ENCODE measurements at places on chromosomes 12 and 14.

DNA sequence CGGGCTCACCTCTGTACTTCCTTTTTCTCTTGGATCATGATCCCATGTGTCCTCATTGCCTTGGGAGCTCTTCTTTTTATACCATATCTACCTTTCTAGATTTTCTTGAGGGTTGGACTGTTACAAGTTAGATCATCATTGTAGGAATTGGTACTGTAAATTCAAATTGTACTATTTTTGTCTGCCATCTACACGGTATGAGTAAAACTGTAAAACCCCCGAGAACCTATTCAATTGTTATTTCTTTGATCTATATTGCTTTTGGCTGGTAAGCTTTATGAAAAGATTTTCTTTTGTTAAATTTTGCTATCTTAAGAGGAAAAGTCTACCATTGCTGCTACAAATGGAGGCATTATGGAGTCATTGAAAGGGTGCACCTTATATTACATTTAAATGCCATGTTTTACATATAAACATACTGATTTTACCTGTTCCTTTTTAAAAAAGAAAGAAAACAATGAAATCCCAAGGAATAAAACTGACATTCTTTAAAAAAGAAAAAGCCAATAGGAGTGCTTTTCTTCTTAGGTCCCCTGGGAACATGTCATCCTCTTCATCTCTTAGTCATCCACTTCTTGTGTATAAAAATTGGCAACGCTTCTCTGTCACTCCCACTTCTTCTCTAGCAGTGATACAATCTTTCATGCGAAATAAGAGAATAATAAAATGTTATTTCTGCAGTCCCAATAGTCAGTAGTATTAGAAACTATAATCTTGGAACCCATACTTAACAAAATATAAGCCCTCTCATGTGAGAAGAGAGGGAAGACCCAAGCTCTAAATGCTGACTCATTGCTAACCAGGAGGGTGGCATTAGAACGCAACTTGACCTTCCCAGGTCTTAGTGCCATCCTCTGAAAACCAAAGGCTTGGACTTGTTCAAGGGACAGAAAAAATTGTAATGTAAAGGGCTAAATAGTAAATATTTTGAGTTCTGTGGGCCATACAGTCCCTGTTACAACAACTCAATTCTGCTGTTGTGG lies 20.4 kb downstream of the RGS6 start:
- DNase-seq = no peak

GRCh38 chr12:75888874-75889613 lies 142.5 kb downstream of the PHLDA1 start:
- DNase-seq = no peak

- no peak for DNase-seq
Observed at GRCh38 chr12:71354871-71355270, 84.7 kb upstream of the LGR5 start.

- DNase-seq = no peak
Observed at GRCh38 chr12:93087840-93088610, 158.9 kb upstream of the EEA1 start.

DNA sequence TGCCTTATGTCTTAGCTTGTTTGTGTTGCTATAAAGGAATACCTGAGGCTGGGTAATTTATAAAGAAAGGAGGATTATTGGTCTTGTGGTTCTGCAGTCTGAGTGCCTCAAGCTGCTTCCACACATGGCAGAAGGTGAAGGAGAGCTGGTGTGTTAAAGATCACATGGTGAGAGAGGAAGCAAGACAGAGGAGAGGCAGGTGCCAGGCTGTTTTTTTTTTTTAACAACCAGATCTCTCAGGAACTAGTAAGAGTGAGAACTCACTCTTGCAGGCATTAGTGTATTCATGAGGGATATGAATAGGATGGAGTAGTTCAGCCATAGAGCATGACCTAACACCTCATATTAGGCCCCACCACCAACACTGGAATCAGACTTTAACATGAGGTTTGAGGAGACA lies 123.4 kb downstream of the CMAS start:
- DNase-seq = no peak

DNA sequence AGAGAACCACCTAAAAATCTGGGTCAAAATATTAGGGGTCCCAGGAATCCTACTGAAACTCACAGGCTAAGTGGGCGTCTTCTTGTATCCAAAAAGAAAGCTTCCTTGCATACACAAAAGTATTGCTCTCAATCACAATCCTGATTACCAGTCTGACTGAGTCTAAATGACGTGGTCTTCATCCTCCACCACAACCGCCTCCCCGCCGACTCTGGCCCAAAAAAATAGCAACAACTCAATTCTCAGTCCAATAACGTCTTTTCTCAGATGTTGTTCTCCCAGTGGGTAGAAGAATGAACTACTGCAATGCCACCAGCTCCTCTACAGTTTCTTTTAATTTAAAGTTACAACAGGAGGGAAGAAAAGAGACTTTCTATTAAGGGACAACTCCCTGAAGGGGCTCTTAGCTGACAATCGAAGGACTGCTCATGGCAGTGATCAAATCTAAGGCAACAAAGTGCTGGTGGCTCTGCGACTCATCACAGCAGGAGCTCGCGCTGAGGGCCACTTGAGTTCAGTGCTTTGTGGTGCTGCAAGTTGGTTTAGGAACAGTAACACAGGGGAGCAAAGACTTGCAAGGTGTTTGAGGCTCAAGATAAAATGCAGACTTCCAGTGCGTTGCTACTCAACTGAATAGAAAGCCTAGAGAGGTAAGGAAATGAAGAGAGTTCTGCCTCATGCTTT lies 394.1 kb downstream of the BCAT1 start:
- no peak for DNase-seq

GRCh38 chr12:21666722-21667121 lies 9.1 kb upstream of the LDHB start:
- no peak for DNase-seq

- no peak for DNase-seq
Observed at GRCh38 chr12:49195736-49196135, 6.9 kb upstream of the TUBA1A start.

- no peak for DNase-seq
Observed at GRCh38 chr12:47014474-47014873, 64.9 kb upstream of the PCED1B start.

GRCh38 chr14:23009483-23009938 lies 432 bp downstream of the C14orf93 start:
- no peak for DNase-seq

GRCh38 chr12:48002414-48002730 lies 1.9 kb downstream of the COL2A1 start:
- no peak for DNase-seq

DNA sequence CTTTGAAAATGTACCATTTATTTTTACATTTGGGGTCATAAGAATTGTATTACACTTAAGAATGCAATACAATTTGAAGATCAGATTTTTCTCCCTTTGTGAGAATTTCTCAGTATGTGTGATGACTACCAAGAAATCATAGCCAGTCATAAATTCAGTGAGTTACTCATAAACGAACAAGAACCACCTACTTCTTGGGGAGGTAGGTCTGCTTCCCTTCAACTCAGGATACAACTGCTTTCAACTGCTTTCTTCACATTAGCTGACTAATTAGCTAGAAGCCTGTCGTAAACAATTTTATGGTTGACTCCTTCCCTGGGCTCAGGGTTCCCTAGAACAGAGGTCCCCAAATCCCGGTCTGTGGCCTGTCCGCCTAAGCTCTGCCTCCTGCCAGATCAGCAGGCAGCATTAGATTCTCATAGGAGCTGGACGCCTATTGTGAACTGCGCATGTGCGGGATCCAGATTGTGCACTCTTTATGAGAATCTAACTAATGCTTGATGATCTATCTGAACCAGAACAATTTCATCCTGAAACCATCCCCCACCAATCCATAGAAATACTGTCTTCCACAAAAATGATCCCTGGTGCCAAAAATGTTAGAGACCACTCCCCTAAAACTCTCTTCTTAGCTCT lies 3.7 kb downstream of the ANG start:
- no peak for DNase-seq
